ENCODE measurements at places on chromosomes 6 and 20.

DNA sequence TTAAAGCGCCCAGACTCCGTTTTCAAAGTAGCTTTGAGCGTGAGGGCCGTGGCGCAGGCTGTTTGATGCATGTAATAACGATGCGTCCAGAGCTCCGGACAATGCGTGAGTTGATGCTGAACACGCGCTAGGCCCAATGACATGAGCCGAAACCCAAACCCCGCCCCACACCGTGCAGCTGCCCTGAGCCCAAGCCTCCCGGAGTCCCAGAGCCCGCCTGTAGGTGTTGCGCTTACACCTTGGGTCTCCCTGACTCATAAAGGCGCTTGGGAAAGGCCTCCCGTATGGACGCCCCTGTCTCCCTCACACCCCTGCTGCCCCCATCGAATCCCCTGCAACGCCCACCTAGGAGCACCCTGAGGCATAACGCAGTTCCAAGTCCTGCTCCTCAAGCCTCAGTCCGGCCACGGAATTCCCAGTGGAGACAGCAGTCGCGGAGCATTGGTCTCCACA is 87.6 kb downstream of the ERMARD start:
- DNase-seq, result no peak

GRCh38 chr20:24469116-24469893 is at the start of gene SYNDIG1:
Gene SYNDIG1 (plus strand): TSS chr20:24469629. CDS start chr20:24543098, 73,469 bp downstream.
- no peak for DNase-seq

- no peak for DNase-seq
Measured at GRCh38 chr6:28597924-28598722, 72.4 kb downstream of the GPX5 start.

DNA sequence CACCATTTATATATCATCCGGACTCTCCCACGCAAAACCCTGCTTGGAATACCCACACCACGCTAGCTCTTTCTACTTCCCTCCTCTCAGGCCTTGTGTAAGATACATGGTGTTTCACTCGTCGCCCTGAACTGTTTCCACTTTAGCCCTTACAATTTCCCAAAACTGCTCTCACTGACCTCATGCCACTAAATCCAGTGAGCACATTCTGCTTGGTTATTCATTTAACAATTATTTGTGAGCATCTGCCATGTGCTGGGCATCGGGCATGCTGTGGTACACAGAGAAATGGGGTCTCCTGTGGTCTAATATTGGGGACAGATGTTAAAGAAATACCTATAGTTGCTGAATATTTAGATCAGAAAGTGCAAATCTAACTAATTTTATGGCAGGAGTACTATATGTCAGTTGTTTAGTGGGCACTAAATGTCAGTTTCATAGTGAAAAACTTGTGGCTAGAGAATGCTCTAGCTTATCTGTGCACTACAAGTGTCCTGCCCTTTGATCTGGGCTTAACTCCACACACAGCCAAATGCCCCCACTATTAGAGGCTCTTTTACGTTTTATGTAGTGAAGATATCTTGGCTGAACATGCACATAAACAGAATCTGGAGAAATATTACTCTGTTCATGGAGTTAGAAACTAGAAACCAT is 41.0 kb downstream of the PLEKHG1 start:
- no peak for DNase-seq

DNA sequence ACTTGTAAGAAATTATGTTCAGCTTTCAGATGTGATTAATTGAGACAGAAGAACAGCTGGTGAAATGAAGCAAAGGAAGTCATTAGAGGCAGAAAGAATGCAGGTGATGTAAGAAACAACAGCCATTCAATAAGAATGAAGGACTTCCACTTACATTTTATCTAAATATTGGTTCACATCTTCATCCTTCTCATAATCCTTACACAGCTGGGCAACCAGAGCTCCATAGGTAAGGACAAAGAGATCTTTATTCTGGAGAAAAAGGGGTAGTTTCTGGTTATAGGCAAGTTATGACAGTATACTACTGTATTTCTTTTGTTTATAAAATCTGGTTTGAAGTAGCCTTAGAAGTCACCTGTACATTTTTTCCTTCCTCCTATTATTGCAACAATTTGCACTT is 2.3 kb downstream of the TRAPPC3L start:
- no peak for DNase-seq

DNA sequence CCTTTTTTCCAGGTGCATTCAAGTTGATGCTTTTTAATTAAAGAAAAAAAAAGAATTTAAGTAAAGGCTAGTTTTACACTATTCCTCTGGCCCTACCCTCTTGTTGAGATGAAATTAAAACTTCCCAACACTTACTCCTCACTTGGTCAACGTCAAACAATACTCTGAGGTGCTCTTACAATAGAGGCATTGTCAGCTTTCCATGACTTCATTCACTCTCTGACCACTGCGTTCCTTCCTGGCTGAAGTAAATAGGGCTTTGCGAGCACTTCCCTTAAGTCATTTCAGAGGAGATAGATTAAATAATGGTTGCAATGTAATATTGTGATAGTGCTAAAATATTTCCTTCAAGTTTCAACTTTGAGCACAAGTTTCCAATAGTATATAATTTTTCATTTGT is 229.8 kb upstream of the CEP162 start:
- DNase-seq, result no peak

DNA sequence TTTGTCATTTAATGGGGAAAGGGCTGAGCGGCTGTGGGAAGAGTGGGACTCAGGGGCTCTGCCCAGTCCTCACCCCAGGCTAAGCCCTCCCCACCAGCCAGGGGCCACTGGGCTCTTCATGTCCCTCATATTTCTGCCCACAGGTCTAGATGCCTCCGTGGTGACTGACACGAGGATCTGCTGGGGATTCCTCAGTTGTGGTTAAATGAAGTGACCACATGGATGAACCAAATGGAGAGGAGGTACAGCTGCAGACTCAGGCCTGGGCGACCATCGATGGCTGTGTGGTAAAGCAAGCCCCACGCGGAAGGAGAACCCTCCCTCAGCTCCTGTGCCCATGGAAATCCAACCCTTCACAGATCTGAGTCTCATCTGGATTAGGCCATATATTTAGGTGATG is 29.4 kb downstream of the RAET1L start:
- DNase-seq, result no peak

Measured in GM06990 (cell line).